ENCODE measurements at places on chromosomes 2 and 18.

- DNase-seq = no peak
Measured at GRCh38 chr18:76573325-76574025, 78.4 kb upstream of the ZNF516 start.

DNA sequence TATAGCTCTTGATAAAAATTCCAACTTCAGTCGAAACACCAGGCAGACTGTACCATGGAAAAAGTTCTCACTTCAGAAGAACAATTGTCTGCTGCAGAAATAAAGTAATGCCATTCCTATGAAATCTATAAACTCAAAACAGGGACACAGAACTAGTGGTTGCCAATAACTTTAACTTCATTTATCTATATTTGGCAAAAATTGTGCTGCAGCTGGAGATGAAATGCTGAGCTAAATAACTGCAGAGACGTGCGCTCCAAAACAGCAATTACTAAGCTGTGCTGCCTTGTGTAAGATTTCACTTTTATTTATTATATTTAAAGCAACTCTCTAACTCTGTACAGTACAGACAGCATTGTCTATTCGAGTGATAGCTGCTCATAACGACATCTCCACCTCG is 540.1 kb upstream of the ID2 start:
- DNase-seq = no peak

DNA sequence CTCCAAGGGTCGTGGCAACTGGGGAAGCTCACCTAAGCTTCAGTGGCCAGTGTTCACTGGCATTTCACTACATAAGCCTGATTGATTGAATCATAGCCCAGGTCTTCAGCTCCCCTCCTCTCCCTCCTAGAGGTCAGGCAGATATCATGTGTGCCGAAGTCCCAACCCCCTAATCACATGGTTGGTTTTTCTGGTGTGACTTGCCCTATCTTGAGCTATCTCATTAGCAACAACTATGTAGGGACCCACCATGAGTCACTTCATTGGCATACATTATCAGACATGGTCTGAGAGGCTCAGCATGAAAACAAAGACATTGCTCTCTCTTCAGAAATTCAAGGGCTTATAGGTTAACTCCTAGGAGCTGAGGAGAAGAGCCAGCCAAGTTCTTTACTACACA is 76.8 kb downstream of the LYPD1 start:
- DNase-seq = no peak

DNA sequence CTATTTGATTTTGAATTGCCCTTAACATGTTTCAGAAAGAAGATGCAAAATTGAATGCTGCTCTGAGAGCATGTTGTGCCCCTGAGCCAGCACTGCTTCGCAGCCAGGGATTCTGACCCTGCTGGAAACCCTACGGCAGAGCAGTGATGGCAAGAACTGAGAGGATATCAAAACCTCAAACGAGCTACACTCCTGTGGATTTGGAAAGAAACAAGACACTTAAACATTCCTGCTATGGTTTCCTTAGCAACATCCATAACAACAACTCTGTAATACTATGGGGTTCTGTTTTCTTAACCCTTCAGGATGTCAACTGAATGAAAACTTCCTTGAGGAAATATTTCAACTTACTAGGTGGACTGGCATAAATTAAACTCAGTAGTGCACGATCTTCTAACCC is 649.1 kb downstream of the NYAP2 start:
- no peak for DNase-seq

GRCh38 chr2:156057647-156058046 is 274.9 kb downstream of the NR4A2 start:
- no peak for DNase-seq

DNA sequence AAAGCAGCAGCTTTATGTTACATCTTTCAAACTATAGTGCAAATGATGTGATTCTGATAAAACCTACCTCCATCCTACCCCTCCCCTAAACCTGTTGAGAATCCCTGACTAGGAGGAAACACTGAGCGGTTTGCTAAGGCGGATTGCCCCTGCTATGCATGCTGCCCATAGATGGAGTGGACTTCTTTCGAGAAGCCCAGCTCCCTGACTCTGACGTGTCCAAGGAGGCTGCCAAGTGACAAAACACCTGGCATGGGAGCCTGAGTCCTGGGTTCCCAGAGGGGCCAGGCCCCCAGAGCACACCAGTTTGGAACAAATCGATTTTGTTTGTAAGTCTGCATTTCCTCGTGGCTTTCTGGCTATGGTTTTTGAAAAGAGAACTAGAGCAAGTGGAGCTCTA is 1.4 kb upstream of the UXS1 start:
- no peak for DNase-seq

GRCh38 chr2:42233976-42234441 is 64.9 kb downstream of the EML4 start:
- no peak for DNase-seq

DNA sequence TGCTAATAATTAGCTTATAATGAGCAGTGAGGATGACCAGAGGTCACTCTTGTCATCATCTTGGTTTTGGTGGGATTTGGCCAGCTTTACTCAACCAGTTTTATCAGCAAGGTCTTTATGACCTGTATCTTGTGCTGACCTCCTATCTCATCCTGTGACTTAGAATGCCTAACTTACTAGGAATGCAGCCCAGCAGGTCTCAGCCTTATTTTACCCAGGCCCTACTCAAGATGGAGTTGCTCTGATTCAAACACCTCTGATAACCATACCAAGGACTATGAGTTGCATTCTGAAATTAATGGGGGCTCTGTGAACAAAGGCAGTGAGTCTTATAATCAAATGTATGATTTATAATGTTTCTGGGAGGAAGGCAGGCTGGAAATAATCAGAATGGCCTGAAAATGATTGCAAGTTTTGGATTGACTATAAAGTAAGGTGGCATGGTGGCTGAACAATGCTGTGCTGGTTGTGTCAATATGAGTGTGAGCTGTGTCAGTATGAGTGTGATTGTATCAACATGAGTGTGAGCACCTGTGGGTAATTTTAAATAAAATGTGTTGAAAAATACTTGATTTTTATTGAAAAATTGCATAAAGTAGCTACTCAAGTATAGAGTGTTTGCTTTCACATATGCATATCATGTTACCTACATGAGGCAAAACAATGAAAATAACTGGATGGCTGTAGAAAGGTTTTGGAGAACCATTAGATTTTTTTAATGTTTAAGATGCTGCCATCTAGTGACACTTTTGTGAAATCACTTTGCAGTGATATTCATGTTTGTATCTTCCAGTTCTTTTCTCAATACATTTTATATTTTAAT is 103.0 kb downstream of the KYNU start:
- DNase-seq = peak; percentile 8

DNA sequence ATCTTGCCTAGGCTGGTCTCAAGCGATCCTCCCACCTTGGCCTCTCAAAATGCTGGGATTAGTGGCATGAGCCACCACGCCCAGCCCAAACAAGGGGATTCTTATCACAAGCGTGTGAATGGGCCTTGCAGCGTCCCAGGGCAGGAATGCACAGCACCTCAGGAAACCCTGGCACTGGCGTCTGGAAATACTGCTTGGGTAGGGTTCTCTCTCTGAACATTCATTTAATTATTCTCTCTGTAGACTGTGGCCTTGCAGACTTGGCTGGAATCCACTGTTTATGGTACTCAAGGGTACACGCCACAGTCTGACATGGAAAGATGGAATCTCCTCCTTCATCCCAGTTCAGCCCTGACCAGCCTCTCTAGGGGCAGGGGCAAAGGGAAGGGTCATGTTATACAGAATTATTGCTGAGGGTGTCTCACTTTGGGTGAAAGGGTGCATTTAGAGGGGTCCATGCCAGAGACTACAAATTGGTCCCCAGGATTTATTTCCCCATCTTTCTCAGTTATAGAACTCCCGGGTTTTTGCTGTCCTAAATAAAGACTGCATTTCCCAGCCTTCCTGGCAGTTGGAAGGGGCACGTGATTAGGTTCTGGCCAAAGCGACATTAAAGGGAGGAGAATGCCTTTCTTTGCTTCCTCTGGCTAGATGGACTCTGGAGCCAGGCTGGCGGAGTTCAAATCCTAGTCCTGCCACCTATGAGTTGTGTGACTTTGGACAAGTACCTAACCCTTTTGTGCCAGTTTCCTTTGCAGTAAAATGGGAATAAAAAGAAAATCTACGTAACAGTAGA is 147.2 kb upstream of the HAAO start:
- DNase-seq = no peak

DNA sequence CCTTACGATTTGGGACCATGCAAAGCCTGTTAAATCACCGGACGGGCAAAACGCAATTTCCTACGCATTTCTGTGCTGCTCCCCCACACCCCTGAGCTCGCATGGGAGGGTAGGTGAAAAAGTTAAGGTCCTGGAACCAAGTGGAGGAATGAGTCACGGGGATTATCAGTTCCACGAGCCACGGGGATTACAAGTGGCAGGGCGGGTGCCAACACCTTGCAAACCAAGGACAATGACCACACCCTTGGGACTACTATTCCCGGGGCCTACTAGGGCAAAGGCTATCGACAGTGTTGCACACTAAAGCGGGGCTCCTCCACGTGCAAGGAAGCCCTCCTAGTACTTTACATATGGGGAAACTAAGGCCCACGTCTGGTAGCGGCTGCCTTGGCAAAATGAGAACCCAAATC is 447 bp downstream of the RETSAT start:
- peak; percentile 34 for DNase-seq

GRCh38 chr2:84841577-84841976 is 39.3 kb downstream of the TRABD2A start:
- DNase-seq = no peak

GRCh38 chr18:3867864-3868311 is 417.9 kb downstream of the TGIF1 start:
- no peak for DNase-seq

DNA sequence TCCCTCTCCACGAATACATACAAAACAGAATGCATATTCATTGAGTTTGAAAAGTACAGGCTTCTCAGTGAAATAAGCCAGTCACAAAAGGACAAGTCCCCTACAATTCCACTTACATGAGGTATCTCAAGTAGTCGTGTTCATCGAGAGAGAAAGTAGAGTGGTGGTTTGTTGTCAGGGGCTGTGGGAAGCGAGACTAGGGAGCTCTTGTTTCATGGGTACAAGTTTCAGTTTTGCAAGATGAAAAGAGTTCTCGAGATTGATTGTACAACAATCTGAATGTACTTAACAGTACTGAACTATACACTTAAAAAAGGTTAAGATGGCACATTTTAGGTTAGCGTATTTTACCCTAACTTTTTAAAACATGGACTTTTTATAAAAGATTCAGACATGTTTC is 71.5 kb upstream of the TTC39C start:
- DNase-seq = no peak

DNA sequence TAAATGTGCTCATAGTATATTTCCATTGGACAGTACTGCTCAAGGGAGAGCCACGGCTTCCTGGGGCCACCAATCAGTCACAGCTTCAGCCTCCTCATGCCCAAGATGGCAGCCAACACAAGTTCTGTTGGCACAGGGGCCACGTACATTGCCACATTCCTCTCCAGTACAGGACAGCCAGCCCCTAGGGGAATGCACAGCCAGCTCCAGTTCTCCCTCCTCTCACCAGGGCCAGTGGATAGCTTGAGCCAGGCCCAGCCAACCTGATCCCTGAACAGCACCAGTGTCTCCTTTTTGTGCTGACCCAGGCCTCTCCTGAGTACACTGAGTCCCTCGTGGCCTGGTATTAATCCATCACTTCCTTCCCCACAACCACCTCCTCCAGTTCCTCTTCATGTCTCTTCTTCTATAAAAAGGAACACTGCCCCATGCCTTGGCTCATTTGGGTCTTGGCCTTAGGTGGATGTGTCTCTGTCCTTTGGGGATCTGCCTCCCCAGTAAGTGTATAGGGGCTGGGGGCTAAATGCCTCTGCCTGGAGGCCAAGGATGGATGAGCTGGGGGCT is 168.7 kb downstream of the TNS1 start:
- DNase-seq = no peak

DNA sequence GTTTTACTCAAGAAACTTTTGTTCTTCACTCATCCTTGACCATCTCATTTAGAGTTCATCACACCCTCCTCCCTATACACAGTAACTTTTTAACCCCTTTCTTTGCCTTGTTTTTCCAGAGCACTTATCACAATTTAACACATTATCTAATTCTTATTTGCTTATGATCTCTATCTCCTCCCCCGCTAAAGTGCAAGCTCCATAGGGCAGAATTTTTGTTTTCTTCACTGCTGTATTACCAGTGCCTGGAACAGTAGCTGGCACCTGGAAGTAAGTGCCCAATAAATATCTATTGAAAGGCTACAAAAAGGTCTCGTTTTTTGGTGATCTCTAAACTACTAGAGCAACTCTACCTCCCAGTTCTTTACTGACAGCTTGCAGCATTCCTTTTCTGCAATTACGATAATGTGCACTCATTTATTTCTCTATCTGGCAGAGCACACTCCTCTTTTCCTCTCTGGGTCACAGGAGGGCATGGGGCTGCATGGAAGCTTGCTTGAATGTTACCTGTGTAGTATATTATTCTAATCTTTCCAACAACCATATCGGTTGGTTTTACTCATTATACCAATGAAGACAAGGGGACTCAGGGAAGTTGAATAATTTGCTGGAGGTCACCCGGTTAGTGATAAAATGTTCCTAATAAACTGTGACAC is 57.4 kb upstream of the CHST9 start:
- DNase-seq = no peak

DNA sequence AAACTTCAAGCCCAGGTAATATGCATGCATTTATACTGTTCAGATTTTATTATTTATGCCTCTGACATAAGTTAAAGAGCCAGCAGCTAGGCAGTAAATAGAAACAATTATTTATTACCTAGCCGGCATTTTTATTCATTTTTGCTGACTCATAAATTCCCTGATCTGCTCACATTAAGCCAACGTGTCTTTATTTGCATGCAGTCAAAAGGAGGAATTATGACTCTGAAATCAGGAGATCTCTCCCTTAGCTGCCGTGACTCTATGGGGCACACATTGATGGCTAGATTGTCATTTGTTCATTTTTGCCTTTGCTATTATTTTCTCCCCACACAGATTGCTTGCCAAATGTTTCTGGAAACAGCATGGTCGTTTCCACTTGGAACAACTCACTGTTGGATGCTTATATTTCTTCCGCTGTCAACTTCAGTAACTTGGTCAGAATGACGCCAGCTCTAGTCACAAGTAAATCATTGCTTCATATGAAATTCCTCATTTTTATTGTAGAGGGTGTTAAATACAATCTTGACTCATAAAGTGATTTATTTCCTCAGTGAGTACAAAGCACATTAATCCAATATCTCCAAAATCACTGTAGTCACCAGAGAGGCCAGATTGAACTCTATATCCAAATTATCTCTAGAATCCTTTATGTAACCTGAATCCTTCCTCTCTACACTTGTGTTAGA is 15.9 kb upstream of the ZBTB14 start:
- DNase-seq = no peak

DNA sequence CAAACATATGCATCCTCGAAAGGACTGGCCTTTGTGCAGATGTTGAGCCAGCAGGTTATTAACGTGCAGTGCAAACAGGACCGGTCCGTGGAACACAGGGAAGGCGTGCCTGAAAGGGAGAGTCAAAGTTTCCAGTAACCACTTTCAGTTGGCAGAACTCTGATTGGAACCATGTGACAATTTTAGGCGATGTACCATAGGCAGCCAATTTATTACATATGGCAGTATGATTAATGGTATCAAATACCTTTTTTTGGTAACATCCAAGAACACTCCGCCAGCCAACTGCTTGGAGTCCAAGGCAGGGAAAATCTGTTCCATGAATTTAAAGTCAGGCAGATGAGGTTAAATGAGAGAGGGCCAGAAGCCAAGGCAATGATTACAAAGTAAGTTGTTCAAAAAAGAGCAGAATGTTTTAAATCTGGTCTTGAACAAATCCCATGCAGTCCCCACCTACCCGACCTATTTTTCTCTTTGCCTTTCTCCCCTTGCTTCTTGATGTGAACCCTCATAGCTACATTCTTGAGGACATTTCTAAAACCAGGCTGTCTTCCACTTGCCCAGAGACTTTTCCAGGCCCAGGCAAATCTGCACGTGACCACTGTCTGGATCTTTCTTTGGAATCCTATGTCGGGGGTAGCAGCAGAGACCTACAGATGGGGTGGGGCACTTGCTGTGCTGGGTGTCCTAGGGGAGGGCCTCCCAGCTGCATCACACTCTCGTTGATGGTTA is 351.7 kb downstream of the HRH4 start:
- no peak for DNase-seq

Data from RPMI8226 (cell line).